NCI-H1694 treated with DMSO at 0.1 percent for 48 hours (cell line): ENCODE measurements at places on chromosomes 5 and 9.

DNA sequence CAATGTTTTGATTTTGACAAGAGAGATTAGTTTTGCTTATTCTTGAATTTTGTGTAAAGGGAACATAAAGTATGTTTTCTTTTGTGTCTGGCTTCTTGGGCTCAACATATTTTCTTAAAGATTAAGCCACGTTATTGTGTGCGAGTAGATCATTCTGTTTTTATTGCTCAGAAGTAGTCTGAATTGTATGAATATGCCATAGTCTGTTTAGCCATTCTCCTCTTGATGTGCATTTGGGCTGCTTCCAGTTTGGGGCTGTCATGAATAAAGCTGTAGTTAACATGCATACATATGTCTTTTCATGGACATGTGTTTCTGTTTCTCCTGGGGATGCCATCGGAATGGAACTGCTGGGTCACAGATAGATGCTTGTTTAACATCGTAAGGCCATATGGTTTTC, 198.9 kb downstream of the FANCC start:
- DNase-seq: no peak

- peak; percentile 42 for DNase-seq
Observed at GRCh38 chr5:34522599-34523386, 133.3 kb upstream of the RAI14 start.

- no peak for DNase-seq
Observed at GRCh38 chr5:84191281-84191680, 193.4 kb downstream of the EDIL3 start.

GRCh38 chr5:169331292-169331852, 30.4 kb upstream of the SLIT3 start:
- DNase-seq: no peak
